ENCODE measurements at places on chromosomes 2 and 18. TPM values are rescaled to one million over a fixed set of nuclear protein-coding genes. Genes with fewer than 3 reads are reported as not detected.

The NR4A2 gene
- total RNA-seq: 0.30 TPM

The SLC23A3 gene
- total RNA-seq: 0.89 TPM

The CLEC4F gene
- total RNA-seq: not detected

The VAMP8 gene
- total RNA-seq: 0.23 TPM

The SMYD1 gene
- total RNA-seq: not detected

The IL1R1 gene
- 25.5 TPM for total RNA-seq

The ACVR1C gene
- total RNA-seq: 0.37 TPM

The C1GALT1C1L gene
- 0.74 TPM for total RNA-seq

The GPR39 gene
- 7.4 TPM for total RNA-seq

The PRPF40A gene
- 159 TPM for total RNA-seq

The BCS1L gene
- 26.1 TPM for total RNA-seq

The TAF4B gene
- 1.5 TPM for total RNA-seq

The FEV gene
- not detected for total RNA-seq

The DYNAP gene
- not detected for total RNA-seq

The DLX2 gene
- 0.09 TPM for total RNA-seq

The TM4SF20 gene
- total RNA-seq: not detected

The TSGA10 gene
- 13.1 TPM for total RNA-seq
